Mesenchymal stem cell (in vitro differentiated cells and primary cell): ENCODE measurements at places on chromosomes 2 and 18.

GRCh38 chr18:28425886-28426285, 249.0 kb upstream of the CDH2 start:
- no peak for DNase-seq

- DNase-seq, result no peak
Measured at GRCh38 chr18:75216911-75217689, 6.5 kb downstream of the TSHZ1 start.

DNA sequence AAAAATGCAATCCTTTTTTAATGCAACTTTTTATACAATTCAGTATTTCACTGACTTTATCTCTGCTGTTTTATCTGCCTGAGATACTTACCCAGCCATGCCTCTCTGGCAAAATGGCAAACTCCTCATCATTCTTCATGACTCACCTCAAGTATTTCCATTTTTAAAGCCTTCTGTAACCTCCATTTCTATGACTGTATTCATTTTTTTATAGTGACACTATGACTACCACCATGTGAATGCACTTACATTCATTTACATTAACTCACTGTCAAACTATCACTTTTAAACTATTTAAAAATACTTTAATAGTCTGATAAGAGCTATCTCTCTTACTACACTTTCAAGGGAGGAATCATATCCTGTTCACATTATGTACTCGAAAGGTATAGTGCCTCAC, 99.4 kb upstream of the SCN7A start:
- peak; percentile 60 for DNase-seq

- DNase-seq, result no peak
Measured at GRCh38 chr2:17850151-17850550, 28.3 kb upstream of the KCNS3 start.

DNA sequence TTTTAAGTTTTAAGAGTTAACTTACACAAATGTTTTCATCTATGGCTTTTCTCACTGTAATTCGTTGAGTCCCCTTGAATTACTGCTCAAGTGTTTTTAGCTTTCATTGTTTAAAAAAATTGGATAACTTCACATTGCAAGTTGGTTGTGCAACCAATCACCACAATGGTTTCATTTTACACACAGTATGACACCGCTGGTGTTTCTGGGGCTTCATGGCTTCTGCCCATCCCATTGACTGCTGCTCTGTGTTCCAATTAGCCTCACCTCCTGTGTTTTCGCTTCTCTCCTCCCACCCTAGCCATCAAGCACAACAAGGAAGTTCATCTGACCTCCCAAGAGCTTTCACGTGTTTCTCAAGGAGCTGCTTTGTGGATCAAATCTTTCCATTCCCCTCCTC, 199.1 kb upstream of the CHAC2 start:
- peak; percentile 2 for DNase-seq

DNA sequence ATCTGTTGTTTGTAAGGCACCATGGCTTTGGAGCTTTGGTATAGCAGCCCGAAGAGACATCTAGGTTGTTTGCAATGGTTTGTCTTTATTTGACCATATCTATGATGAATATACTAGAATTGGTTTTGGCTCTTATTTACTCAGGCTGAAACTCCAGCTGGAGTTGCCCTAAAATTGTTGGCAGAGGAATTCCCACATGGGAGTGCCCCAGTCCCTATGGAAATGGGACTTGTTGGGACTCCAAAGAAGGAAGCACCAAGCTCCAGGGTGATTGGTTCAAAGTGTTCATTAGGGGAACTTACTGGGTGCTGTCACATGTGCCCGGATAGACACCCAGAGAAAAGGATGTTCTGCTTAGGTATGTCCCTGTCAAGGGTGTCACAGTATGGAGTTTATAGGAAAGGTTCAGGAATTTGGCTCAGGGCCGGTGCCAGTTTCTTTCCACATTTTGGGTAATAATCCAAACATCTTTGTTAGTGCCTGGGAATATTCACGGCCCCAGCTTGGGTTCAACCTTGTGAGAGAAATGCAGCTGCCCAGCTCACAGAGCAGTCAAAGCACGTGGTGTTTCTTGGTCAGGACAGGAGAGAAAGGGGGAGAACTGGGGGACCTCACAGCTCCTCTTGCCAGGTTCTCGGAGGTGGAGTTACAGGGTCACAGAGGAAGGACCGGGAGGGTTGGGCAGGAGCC, 123.5 kb upstream of the ZSWIM2 start:
- no peak for DNase-seq

DNA sequence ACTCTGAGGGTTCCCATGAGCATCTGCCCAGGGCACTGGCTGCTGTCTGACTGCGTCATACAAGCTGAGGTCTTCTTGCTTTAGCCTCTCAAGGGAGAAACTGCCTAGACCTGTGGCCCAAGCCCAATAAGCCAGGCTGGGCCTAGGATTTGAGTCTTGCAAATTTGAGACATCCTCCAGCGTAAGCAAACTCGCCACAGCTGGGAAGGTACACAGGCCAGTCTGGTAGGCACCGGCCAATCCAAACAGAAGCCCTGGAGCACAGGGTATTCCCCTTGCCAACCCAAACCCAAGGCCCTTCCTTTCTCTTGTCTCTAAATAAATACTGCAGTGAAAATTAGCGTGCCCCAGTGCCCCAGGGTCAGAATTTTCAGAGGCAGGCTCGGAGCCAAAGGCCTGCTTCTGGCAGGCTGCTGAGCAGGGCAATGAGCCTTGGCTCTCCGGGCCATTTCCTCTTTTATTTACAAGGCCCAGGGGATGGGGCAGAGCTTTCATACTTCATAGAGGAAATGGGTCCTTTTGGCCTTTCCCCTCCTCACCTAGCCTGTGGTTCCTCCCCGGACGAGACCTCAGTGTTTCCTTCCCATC, 33.3 kb downstream of the POLR1A start:
- DNase-seq, result peak; percentile 36

GRCh38 chr18:74512321-74513053, 16.3 kb downstream of the CNDP2 start:
- no peak for DNase-seq

DNA sequence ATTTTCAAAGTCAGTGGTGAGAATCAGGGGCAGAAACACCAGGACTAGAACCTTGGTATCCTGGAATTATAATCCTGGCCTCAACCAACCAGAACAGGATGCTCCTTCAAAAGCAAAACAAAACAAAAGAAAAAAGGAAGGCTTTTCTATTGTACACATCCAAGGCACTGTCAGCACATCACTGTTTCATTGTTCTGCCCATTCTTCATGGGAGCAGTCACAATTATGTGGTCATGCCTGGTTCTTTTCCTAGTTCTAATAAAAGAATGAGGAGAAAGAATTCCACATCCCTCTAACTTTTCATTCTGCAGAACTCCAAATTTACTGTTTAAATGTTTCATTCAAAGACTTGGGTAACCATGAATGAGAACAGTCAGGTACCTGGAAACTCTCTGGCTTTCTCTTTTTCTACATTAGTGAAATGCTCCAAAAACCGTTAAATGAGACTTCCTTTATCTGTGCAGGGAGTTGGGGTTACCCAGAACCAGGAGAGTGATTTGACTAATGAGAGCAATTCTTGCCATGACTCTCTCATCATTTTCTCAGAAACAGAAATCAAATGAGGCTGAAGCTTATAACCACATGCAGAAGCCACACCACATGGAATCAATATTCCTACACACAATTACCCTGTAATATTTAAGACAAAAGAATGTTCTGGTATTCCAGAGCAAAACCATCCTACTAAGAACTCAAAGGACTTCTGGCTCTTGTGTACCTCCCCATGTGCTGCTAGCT, 110.9 kb upstream of the CCDC150 start:
- DNase-seq, result no peak

- no peak for DNase-seq
Measured at GRCh38 chr18:48105317-48105716, 174.9 kb upstream of the SMAD2 start.

DNA sequence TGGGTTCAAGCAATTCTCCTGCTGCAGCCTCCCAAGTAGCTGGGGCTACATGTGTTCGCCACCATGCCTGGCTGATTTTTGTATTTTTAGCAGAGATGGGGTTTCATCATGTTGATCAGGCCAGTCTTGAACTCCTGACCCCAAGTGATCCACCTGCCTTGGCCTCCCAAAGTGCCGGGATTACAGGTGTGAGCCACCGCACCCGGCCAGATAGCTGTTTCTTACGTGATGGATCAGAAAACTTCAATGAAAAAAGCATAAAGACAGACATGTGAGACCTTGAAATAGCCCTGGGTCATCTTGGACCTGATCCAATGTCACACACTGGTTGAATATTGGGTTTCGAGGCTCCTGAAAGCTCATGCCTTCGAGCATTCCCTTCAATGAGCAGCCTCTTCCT, 66.7 kb upstream of the RTN4 start:
- DNase-seq, result no peak

DNA sequence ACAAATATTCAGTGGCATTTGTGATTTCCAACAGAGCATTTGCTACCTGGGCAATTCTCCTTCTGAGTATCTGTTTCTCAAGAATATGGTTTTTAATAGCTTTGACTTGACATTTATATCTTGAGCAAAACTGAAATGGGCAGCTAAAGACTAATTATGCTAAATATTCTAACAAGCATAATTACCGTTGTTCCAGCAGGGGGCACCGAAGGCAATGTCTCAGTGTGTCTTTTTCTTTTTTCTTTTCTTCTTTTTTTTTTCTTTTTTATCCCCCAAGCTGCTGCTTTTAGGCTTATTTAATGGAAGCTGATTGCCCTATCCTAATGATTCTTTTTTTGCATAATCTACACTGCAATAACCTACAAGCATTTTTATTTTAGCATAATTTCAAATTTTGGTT, 138.9 kb upstream of the NABP1 start:
- DNase-seq, result peak; percentile 51

GRCh38 chr18:34760444-34760843, 50.3 kb downstream of the DTNA start:
- DNase-seq, result no peak

- peak; percentile 86 for DNase-seq
Measured at GRCh38 chr2:26068602-26069298, 34.9 kb downstream of the RAB10 start.
